ENCODE measurements at places on chromosomes 7 and 10.
A peak's percentile ranks its signal among the peaks of the same experiment; 100 is the strongest.

DNA sequence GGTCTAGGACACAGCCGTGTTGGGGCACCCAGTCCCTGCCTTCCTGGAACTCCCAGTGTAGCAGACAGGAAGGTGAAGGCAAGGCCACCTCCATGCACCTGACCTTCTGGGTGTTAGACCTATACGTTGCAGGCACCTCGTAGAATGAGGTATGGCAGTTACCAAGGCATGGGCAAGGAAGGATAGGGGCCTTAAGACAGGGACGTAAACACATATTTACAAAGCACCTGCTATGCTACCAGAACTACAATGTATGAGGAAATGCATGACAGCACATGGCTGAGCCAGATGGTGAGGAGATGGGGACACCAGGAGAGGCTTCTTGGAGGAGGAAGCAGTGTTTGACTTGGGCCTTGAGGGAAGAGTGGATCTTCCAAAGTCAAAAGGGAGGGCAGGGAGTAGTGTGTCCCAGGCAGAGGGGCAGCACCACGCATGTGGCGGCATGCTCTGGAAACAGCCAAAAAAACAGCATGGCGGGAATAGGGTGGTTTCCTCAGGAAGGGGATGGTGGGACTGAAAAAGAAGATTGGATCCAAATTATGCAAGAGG lies 231.2 kb downstream of the FANK1 start:
- H3K27me3 ChIP-seq = no peaks in the 10 kb centered on the region
- no peaks in the 10 kb centered on the region for H3K36me3 ChIP-seq
- H3K4me1 ChIP-seq = no peaks in the 10 kb centered on the region
- H3K27ac ChIP-seq = no peak overlapping the region

DNA sequence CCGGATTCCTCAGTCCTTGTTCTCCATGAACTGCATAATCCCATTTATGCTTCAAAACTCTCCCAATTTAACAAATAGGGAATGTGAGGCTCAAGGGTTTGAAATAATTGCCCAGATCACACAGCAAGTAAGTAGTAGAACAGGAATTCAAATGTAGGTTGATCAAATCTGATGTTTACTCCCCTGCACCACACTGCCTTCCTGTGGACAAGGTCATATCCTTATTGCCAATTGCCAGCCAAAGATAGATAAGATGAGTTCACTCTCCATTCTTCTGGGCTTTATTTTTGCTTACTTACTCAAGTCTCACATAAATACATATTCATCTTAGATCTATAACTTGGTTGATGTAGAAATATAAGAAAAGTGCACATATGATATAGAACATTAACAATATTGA lies 435.2 kb upstream of the ETV1 start:
- H3K27me3 ChIP-seq = no peaks in the 10 kb centered on the region
- no peak overlapping the region for H3K4me3 ChIP-seq
- DNase-seq = no peak
- H3K27ac ChIP-seq = no peak overlapping the region
- no peaks in the 10 kb centered on the region for H3K36me3 ChIP-seq

DNA sequence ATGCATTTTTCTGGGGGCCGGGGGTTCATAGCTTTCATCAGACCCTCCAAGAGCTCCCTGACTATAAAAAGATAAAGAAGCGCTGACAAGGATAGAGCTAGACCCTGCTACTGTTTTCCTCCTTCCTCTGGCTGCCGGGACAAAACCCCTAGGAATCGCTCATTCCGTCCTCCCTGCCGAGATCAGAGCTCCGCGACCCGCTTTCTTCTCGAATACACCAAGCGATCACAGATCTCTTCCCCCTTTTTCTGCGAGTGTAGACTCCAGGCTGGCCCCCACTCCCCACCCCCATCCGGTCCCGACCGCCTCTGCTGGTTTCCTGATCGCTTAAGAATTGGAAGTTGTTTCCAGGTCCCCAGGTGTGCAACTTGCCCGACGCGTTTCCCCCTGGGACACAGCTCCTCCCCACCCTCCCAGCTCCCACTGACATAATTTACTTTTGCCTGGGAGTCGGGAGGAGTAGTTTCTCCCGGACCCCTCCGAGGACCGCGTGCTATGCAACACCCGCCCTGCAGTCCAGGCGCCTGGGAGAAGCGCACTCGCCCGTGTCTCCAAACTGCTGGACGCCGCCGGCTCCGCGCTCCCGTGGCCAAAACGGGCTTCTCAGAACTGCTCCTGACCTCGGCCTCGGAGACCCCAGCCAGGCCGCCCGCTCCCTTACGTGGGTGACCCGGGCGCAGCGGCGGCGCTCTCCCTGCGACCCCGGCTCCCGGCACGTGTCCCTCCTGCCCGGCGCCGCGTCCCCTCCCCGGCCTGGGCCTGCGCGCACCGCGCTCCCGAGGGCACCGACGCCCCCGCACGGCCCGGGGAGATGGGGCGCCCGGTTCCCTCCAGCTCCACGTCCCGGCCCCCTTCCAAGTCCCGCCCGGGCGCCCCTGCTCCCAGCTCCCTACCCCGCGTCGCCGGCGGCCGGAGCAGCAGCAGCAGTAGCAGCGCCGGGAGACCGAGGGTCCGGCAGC lies 552 bp downstream of the IL15RA start:
- H3K36me3 ChIP-seq = no peaks in the 10 kb centered on the region
- H3K27ac ChIP-seq = no peak overlapping the region
- no peaks in the 10 kb centered on the region for H3K27me3 ChIP-seq
- DNase-seq = no peak

GRCh38 chr7:43645699-43646226 lies 62.9 kb downstream of the STK17A start:
- peaks cover 52% of the 10 kb centered on the region for H3K4me1 ChIP-seq
- H3K4me3 ChIP-seq = no peak overlapping the region
- no peak for DNase-seq
- peak overlapping the region; percentile 98 for H3K27ac ChIP-seq
- H3K27me3 ChIP-seq = no peaks in the 10 kb centered on the region
- H3K36me3 ChIP-seq = peaks cover 6% of the 10 kb centered on the region

DNA sequence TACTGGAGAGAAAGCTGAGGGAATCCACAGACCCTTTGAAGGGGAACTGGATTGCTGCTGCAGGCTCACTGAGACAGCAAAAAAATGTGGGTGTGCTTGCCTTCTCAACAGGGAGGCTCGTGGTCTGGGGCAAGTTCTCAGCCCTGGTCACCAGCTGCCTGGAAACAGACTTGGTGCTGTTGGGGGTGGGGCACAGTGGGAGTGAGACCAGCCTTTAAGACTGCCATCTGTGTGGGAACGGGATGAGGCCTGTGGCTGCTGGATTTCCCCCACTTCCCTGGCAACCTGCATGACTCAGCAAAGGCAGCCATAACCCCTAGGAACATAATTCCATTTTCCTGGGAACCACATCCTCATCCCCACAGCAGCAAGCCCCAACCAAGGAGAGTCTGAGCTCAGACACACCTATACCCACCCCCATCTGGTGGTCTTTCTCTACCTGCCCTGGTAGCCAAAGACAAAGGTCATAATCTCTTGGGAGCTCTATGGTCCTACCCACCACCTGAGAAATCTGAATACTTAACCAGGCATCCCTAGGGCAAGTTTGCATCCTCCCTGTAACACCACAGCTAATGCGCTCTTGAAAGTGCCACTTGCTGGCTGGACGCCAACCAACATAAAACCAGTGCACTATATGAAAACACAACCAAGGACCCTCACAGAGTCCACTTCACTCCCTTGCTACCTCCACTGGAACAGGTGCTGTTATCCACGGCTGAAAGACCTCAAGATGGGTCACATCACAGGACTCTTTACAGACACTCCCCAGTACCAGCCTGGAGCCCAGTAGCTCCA lies 45.0 kb upstream of the TFEC start:
- no peak for DNase-seq
- H3K27me3 ChIP-seq = no peaks in the 10 kb centered on the region
- H3K36me3 ChIP-seq = no peaks in the 10 kb centered on the region
- no peak overlapping the region for H3K4me3 ChIP-seq

GRCh38 chr10:75410132-75411005 lies 8.8 kb upstream of the ZNF503 start:
- DNase-seq = no peak
- H3K36me3 ChIP-seq = no peaks in the 10 kb centered on the region
- H3K27ac ChIP-seq = no peak overlapping the region
- H3K4me1 ChIP-seq = no peaks in the 10 kb centered on the region
- H3K4me3 ChIP-seq = no peak overlapping the region
- H3K27me3 ChIP-seq = no peaks in the 10 kb centered on the region

DNA sequence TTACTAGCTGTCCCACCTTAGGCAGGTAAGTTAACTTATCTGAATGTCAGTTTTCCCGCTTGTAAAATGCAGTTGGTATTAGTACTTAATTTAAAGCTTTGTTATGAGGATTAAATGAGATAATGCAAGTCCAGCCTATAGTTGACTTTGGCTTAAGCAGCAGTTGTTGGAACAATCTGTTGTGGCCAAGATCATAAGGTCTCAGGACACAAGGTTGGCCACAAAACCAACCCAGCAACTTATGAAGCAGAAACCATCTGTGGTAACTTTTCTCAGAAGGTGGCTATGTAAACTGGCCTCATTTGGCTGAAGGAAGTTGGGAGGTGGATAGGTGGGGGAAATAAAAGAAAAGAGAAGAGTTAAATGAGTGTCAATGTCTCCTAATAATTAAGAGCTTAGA lies 29.4 kb downstream of the ENTPD1 start:
- H3K27me3 ChIP-seq = no peaks in the 10 kb centered on the region
- no peak overlapping the region for H3K27ac ChIP-seq
- no peak for DNase-seq
- no peaks in the 10 kb centered on the region for H3K4me1 ChIP-seq
- no peak overlapping the region for H3K4me3 ChIP-seq

DNA sequence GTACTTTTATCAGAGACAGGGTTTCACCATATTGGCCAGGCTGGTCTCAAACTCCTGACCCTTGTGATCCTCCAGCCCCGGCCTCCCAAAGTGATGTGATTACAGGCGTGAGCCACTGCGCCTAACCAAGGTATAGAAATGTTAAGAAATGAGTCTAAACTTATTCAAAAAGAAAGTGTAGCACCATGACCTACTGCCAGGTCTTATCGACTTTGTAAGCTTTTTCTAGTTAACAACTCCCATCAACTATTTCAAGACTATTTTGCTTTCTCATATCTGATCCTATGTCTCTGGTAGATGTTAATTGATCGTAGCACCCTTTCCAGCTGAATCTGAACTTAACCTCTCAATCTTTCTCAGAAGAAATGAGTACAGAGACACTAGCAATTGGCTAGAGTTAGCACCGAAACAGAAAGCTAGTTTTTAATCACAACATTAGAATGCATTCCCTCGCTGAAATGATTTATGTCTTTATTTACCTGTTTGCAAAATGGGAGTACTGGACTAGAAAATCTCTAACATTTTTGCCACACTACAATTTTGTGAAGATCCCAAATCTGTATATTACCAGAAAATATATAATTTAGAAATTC lies 114.0 kb upstream of the HGF start:
- no peaks in the 10 kb centered on the region for H3K36me3 ChIP-seq
- no peak for DNase-seq
- H3K27me3 ChIP-seq = no peaks in the 10 kb centered on the region

DNA sequence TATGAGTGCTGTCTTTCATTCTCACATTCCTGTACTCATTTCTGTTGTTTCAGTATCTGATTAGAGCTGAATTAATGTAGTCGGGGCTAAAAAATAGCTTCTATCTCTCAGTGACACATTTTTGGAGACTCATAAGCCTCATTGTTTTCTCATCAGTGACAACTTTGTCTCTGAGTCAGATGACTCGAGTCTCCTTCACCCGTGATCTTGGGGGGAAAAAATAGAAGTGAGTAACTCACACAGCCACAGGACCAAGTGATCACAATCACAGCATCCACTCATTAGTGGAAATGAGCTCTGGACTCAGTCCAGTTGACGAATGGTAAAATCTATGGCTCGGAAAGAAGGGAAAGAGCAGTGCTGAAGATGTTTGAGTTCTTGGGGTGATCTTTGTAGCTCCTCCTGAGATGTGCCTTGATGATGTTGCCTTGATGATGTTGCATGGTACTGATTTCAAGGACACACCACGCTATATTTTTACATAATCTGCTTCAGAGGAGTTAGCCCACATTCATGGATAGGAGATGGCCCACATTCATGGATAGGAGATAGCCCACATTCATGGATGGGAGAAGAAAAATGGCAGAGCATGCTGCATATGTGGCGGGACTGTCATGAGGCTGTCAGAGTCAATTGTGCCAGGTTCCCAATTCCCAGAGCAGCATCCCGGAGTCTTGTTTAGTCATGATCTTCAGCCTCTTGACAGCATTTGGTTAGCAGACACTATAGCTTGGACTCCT lies 214.7 kb downstream of the CELF2 start:
- no peak for DNase-seq
- peaks cover 4% of the 10 kb centered on the region for H3K4me1 ChIP-seq
- H3K27me3 ChIP-seq = no peaks in the 10 kb centered on the region

- no peaks in the 10 kb centered on the region for H3K27me3 ChIP-seq
- no peaks in the 10 kb centered on the region for H3K36me3 ChIP-seq
- H3K4me3 ChIP-seq = no peak overlapping the region
- H3K27ac ChIP-seq = no peak overlapping the region
- no peaks in the 10 kb centered on the region for H3K4me1 ChIP-seq
Observed at GRCh38 chr7:28674359-28674782, 262.1 kb downstream of the CREB5 start.

DNA sequence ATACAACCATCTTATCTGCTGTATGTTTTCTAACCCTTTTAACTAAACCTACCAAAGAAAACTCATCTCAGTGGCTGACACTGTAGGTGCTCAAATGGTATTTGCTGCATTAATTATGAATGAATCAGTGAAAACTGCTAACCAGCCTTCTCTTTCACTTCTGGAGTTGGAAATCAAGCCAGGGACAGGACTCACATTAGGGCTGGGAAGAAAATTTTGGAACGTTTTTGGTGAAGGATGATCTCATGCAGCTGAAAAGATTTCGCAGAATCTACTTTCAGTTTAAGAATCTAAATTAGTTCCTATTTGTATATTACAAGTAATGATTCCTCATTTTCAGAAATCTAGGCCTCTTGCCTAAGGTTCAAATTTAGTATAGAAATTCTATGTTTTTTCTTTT lies 12.9 kb downstream of the MTPN start:
- H3K4me3 ChIP-seq = no peak overlapping the region
- H3K4me1 ChIP-seq = peaks cover 39% of the 10 kb centered on the region
- H3K36me3 ChIP-seq = peaks cover 71% of the 10 kb centered on the region

DNA sequence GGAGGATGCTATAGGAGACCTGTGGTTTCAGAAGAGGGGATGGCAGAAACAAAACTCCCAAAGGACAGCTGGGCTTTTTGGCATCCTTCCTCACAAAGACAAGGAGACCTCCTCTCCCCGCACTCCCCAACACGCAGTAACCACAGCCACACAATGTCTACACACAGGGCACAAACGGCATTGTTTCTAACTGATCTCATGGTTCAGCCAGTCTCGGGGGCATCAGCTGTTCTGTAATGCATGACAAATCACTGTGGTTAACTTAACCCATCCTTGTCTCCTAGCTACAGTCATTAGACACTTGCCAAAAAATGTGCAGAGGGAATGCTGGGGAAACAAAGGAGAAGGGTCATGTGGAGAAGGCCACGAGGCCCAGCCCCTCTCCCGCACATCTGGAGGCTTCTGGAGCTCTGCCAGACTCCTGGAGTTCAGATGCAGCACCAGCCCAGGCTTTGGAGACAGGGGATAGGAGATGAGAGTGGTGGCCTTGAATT lies 7.6 kb upstream of the ADAMTS14 start:
- no peaks in the 10 kb centered on the region for H3K4me1 ChIP-seq
- no peaks in the 10 kb centered on the region for H3K36me3 ChIP-seq
- no peaks in the 10 kb centered on the region for H3K27me3 ChIP-seq
- no peak overlapping the region for H3K27ac ChIP-seq

Data from Karpas-422 (cell line).